ENCODE measurements at places on chromosomes 2 and 18.

- DNase-seq: no peak
Observed at GRCh38 chr2:238379096-238379810, 47.5 kb upstream of the ASB1 start.

- DNase-seq: no peak
Observed at GRCh38 chr2:111227716-111228141, 107.0 kb downstream of the BCL2L11 start.

GRCh38 chr2:65678779-65679391 is 246.5 kb upstream of the SPRED2 start:
- DNase-seq: no peak

GRCh38 chr18:78304192-78305164 is 675.1 kb upstream of the SALL3 start:
- no peak for DNase-seq

DNA sequence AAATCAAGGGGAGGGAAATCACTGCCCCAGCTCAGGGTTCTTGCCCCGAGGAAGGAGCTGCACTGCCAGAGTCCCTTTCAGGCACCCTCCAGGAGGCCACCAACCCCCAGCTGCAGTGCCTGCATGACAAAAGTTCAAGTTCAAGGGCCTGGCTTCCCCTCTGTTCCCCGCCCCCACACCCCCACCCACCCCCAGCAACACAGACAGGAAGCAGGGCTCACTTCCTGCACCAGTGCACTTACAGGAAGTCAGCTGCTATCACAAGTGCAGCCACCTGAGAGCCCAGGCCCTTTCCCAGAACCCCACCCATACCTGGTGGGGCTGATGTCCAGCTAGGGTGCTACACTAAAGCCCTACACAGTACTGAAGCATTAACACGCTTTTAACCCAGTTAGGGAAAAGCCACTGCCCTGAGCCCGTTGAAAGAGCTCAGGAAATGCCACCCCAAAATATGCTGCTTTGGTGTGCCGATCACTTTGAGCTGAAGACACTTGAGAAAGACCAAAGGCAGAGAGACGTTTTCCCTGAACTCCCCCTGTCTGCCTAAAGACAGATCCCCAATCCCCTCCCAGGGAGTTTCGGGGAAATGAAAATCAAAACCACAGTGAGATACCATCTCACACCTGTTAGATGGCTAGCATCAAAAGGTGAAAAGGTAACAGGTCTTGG is 109.9 kb upstream of the CAB39 start:
- DNase-seq: no peak

DNA sequence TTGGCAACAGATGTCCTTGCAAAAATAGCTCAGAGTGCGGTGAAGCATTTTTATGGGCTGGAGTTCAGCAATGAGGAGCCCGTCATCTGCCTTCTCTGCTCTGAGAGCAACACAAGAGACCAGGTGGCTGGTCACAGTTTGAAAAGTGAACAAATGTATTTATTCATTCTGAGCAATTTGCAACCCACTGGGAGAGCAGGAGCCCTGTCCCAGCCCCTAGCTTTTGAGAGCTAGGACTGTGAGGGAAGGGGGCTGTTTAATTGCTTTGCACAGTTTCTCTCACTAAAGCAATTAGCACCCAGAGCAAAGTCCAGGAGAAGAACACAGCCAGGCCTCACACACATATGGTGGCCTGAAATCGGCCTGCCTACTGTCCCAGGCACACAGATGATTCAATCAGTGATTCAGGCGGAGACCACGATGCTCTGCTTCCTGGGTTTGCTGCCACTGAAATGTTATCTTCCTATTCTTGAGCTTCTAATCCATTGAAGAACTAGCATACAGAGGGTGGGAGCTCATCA is 646.1 kb upstream of the ACVR2A start:
- DNase-seq: no peak

GRCh38 chr18:48514786-48515185 is 24.0 kb upstream of the CTIF start:
- no peak for DNase-seq

DNA sequence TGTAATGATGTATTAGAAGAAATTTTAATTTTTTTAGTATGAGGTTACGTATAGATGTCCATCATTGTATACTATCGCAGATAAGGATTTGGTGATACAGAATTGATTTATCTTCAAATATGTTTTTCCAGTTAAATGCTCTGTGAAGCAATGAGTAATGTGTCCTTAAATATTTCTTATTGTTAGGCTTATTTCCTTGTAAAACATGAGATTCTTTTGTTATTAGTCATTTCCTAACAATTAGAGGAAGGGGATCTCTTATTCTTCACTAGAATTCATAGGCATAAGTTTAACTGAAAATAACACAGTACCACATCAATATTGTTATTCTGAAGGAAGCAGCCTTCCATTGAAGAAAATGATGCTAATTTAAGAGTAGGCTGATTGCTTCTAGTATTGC is 15.5 kb upstream of the OTX1 start:
- DNase-seq: no peak

DNA sequence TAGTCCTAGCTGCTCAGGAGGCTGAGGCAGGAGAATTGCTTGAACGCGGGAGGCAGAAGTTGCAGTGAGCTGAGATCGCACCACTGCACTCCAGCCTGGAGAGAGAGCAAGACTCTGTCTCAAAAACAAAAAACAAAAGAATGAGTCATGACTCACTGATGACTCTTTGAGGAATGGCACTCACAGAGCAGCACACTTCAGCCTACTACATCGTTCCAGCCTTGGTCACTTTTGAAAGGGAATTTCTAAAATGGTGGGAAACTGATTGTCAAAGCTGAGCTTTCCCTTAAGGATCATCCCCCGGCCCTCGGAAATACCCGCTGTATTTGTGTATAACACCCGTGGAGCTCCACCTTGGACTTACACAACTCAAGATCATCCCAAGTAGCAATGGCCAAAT is 217.3 kb upstream of the HS6ST1 start:
- no peak for DNase-seq

- DNase-seq: no peak
Observed at GRCh38 chr2:34875091-34875745, 1276.1 kb upstream of the FAM98A start.

DNA sequence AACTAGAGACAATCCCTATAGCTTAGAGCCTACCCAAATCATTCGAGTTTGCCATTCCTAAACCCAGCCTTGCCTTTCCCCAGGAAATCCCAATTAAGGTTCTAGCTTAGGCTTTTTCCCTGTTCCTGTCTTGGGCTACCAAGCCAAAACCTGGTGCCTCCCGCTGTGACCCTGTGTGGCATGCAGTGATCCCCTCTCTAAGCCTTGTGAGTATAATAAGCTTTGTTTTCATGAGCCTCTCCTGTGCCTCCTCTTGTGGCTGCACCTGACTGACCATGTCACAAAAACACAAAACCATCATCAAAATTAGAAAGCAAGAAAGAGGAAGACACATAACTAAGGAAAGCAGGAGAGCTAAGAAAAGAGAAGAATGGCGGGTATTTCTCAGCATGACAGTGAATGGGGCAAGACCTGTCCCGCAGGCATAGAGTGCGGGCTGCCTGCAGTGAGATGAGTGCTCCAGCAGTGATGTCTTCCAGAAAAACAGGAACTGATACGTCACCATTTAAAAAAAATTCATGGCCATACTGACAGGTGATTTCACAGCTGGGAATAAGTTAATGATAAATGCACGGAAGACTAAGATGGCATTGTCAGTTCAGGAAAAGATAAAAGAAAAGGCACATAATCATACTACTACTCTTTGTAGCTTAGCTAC is 9.2 kb upstream of the PAIP2B start:
- no peak for DNase-seq

DNA sequence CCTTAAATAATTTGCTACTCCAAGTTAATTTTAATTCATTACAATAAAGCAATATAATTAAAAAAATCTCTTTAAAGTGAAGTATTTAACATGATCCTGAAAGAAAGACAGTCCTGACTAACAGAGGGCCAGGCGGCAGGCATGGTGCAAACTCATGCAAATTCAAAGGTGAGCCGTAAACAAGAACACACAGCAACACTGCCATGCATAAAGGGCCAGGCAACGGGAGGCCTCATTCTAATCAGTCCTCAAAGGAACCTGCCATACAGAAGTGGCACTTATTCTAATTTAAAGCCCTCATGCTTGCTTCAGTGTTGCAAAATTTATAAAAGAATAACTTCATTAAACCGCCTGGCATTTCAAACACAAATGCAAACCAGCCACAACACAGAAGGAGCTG is 277.0 kb downstream of the ZNF521 start:
- DNase-seq: no peak

GRCh38 chr2:120798567-120799247 is 63.0 kb downstream of the GLI2 start:
- no peak for DNase-seq

- no peak for DNase-seq
Observed at GRCh38 chr2:238376884-238377391, 49.8 kb upstream of the ASB1 start.

- DNase-seq: no peak
Observed at GRCh38 chr18:75162467-75162866, 46.5 kb downstream of the PTGR3 start.

DNA sequence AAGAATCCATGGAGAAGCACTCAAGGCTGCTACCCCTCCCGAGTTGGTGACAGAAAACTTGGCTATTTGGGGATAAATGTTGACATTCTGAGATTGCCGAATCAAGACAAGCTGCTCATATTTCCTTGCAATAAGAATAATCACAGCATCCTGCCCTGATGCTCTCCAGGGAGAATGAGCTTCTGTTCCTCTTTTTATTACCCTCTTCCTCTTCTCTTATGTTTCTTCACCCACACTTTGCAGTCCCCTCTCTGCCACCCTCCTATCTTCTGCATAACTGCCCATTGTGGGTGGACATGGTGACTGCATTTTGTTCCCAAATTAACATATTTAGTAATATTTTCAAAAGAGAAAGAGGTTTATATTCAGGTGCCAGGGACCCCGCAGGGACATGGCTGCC is 11.9 kb upstream of the MSGN1 start:
- no peak for DNase-seq

- no peak for DNase-seq
Observed at GRCh38 chr2:130307850-130308249, 34.8 kb upstream of the IMP4 start.

GRCh38 chr18:73381016-73381698 is 513.4 kb upstream of the NETO1 start:
- DNase-seq: no peak

DNA sequence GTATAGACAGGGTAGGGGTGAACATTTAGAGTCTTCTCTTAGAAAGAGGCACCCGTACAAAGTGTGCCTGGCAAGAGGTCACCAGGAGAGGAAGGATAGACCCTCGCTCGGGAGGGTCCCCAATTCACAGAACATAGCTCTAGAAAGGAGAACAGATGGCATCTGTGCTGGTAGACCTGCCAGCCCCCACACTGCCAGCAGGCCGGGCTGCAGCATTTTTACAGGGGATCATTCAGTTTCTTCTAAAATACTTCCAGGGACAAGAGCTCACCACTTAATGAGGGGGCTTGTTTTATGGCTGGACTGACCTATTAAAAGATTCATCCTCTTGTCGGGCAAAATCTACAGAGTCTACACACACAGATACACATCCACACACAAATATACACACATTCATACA is 149.9 kb downstream of the SEPTIN10 start:
- no peak for DNase-seq
